NCI-H460 (cell line): ENCODE measurements at places on chromosomes 4 and X. TPM values are rescaled to one million over a fixed set of nuclear protein-coding genes. Genes with fewer than 3 reads are reported as not detected.

GRCh38 chr4:141099326-141099725 is 33.9 kb downstream of the RNF150 start:
- no peak for DNase-seq

GRCh38 chrX:1592470-1593142 is 1.2 kb downstream of the AKAP17A start:
- no peak for DNase-seq

GRCh38 chr4:42302348-42302747 is 94.9 kb upstream of the SHISA3 start:
- DNase-seq: peak; percentile 65

SYNPO2 gene
- total RNA-seq: 1.2 and 1.4 TPM in 2 replicates

DNA sequence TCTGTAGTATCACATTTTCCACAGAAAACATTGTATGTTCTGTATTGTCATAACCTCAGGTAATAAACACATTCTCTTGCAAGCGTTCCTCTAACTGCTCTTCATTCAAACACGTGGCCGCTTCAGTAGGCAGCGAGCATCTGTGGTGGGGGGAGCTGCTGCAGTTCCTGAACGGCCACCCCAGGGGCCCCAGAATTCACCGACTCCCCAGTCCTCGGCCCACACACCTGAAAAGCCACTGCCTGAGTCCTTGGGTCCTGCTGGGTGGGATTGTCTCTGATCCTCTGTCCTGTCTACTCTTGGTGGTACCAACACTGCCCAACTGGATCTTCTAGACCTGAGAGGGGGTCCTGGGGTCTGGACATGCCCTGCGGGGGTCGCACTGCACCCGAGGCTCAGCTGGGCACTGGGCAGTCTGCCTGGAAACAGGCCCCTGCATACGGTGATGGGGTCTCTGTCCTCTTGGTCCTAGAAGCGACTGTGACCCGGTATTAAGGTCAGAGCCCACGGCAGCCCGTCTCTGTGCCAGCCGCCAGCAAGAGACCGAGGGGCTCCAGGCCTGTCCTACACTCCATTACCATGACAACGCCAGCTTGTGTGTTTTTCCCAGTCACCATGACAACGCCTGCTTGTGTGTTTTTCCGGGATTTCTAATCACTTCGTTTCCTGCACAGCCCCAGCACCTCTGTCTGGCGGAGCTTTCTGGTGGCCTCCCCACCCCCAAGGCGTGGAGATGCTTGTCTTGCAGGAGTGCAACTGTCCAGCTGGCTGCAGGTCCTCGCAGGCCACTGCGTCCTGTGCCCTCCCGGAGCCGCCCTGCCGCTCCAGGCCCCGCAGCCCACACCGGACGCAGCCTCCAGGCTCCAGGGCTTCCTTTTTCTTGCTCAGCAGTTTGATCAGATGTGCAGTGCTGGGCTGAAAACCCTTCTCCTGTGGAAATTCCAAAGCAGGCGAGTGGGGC is 16.0 kb downstream of the CTBP1 start:
- no peak for DNase-seq

- no peak for DNase-seq
These were observed 557.4 kb upstream of the FTHL17 start for GRCh38 chrX:31629195-31629594.

SHROOM3 gene
- total RNA-seq: 0.40 and 0.58 TPM in 2 replicates
